Activated T-helper 1 cell treated with anti-CD3 and anti-CD28 coated beads, Interleukin-2, amount 50 U/mL, for 16 hours (primary cell): ENCODE measurements at places on chromosomes 2 and 18.

DNA sequence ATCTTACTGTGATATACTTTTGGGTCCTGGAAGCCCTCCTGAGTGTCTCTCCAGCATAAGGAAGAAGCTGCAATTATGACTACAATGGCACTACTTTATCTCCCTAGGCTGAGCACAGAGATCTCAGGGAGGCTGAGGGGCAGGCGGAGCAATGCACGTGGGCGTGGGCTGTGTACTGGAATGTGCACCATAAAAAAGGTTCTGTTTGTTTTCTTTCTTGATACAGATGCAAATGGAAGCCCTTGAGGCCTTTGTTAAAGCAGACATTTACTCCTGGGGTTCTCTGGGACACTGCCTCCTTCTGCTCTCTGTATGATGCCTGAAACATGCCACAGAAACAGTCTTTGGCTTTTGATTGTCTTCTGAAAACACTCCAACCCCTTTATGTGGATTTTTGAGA, 79.1 kb upstream of the DLX2 start:
- DNase-seq = no peak

GRCh38 chr2:122388208-122388607, 632.8 kb downstream of the TSN start:
- no peak for DNase-seq

DNA sequence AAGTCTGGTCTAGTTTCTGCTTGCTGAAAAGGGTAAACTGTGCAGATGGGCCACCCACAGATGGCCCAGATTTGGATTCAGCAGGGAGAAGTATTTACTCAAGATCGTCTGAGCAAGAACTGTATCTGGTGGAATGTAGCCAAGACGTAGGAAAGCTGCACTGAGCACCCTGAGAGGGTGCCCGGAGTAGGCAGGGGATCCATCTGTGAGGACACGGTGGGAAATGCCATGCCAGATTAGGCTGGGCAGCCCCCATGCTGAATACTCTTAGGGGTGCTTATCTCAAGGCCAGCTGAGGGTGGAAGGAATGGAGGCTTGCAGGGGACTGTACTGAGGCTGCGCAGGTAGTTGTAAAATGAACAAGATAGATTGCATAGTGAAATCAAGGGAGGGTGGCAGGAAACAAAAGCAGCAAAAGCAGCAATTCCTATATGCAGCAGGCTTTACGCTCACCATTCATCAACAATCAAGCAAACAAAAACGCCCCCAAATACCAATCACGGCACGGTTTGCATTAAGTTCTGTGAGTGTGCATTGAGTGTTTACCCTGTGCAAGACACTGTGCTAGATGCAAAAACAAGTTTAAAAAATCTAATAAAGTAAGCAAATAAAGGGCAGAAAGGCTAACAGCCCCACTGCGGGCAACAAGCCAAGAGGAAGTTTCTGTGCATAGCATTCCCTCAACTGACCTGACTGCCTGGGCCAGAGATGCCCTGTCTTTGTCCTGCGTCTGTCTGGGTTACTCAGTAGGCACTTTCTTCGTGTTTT, 32.2 kb upstream of the LPIN2 start:
- no peak for DNase-seq

- DNase-seq = no peak
Measured at GRCh38 chr18:2331491-2331890, 239.8 kb downstream of the METTL4 start.

DNA sequence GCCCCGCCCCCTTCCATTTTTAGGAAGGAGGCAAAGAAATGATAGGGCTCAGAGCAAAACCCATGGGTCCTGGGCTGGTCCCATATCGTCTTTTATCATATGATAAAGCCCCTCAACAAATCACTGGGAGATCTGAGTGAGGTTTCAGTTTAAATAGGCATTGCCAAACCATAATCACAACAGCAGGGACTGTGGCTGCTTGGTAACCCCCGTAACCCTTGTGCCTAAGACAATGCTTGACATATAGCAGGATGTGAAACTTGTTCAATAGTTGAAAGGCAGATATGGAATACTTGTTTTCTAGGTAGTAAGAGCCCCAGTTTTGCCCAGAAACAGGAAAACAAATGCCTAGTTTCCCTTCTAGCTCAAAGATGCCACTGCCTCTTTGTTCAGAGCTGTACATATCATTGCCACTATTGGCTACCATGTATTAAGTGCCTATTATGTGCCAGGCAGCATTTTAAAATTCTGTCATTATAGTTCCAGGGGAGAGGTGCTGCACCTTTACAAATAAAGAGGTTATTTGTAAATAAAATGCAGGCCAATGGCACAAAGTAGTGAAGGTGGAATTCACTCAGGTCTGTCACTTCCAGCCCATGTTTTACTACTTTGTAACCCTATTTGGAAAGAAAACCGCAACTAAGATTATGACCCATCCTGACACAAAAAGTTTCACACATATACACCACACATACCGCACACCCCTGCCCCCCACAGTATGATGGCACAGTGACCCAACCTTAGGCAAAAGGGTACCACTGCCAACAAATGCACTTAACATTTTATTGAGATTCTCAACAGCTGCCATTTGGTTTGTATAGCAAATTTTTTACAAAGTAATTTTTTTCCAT, 14.2 kb downstream of the NAGK start:
- no peak for DNase-seq

DNA sequence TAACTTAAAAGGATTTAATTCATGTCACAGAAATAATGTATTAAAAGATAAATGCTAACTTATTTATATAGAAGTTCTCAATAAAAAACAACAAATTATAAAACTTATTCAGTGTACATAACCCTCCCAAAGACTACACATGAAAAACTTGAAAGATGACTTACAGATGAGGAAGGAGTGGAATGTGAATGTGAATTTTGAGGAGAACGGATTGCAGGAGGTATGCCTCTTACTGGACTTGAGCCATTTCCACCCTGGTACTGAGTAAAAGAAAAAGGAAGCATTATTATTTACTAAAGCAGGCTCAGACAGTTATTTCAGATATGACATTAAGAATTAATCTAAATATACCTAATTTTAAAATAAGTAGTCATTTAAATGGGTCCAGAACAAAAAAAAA, 104.4 kb downstream of the TLK1 start:
- DNase-seq = no peak

GRCh38 chr2:62199392-62200125, 3.6 kb downstream of the B3GNT2 start:
- no peak for DNase-seq

DNA sequence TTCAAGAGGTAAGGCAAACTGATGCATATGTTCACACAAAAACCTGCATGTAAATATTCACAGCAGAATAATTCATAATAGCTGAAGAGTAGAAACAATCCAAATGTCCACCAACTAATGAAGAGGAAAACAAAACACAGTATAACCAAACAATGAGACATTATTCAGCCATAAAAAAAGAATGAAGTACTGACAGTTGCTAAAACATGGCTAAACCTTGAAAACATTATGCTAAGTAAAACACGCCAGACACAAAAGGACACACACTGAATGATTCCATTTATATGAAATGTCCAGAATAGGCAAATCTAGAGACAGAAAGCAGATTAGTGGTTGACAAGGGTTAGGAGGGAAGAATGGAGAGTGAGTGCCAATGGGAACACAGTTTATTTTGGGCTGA, 86.9 kb downstream of the SESTD1 start:
- no peak for DNase-seq

- no peak for DNase-seq
Measured at GRCh38 chr2:8889978-8890377, 52.6 kb upstream of the KIDINS220 start.

- DNase-seq = no peak
Measured at GRCh38 chr2:94997981-94998930, 27.3 kb upstream of the MAL start.

GRCh38 chr18:5918205-5918858, 23.0 kb upstream of the TMEM200C start:
- no peak for DNase-seq

DNA sequence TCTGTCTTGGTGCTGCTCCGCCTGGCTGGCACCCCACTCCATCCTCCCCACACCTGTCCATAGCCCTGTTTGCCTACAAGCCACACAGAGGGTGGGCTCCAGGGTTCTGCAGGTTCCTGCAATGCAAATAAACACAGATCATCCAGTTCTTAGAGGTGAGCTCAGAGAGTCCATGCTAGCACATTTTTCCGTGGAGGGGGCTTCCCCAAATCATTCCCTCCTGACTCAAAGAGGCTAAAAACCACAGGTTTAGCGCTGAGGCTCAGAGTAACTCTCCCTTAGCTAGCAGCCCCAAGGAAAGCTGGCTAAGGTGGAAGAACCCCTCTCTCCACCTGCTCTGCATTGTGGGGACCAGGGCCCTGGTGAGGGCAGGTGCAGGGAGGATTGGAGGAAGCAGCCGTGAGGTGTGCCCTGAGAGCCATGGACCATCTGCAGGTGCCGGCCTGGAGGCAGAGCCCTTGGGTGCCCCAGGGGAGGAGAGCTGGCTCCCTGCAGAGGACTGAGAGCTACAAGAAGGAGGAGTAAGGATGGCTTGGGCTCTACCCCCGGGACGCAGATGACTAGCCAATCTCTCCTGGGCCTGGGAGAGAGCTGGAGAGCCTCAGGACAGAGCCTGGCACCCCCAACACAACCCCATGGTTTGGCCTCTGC, 23.8 kb upstream of the TEX44 start:
- DNase-seq = no peak

DNA sequence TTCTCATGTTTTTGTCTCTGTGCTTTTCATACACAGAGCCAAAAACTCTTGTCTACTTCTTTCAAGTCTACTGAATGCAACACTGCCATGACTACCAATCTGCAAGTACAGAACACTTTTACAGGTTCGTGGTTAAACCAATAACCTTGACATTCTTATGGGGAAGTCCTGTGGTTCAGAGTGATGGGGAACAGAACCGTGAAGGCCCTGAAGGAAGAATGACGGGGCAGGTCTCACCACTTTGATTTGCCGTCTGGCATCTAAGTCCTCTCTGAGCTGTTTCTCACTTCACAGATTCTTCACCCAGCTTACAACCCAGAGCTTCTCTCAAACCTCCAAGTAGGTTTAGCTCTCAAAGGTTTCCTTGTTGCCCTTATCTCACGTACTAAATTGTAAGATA, 117.5 kb upstream of the SNTG2 start:
- DNase-seq = no peak
